Osteocyte (in vitro differentiated cells): ENCODE measurements at places on chromosomes 11 and 22. TPM values are rescaled to one million over a fixed set of nuclear protein-coding genes. Genes with fewer than 3 reads are reported as not detected.

DNA sequence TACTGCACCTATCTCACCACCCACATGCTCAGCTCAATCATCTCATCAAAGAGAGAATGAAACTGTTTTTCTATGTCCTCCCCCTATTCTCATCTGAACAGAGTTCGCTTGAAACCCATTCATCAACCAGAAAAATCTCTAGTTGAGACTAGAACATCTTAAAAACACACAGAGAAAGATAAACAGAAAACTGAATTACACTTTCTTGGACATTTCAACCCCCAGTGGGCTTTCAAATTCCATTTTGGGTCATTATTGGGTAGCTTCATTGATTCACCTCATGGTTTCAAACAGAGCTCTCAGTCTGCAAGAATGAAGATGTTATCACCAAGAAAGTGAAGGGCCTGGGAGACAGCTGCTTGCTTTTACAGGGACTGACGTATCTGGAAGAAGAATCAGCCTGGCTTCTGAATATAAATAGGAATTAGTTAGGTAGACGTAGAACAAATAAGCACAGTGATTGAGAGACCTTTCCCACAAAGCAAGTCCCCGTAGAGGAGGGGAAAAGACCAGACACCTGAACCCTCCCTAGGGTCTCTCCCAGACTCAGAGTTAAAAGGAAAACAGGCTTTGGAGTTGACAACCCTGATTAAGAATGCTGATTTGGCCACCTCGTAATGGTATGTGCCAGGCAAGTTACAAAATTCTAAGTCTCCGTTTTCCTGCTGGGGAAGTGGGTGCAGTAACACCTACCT lies 155.7 kb downstream of the BBOX1 start:
- H3K4me1 ChIP-seq, result peaks cover 4% of the 10 kb centered on the region
- peaks cover 3% of the 10 kb centered on the region for H3K36me3 ChIP-seq
- no peaks in the 10 kb centered on the region for H3K27me3 ChIP-seq
- H3K27ac ChIP-seq, result no peak overlapping the region
- H3K4me3 ChIP-seq, result no peak overlapping the region
- no peak for DNase-seq

GRCh38 chr11:94315664-94316063 lies 11.3 kb downstream of the IZUMO1R start:
- H3K4me3 ChIP-seq, result no peak overlapping the region
- H3K27ac ChIP-seq, result no peak overlapping the region
- no peak for DNase-seq
- peaks cover 6% of the 10 kb centered on the region for H3K27me3 ChIP-seq

GAL3ST1 gene
- 0.21 and 0.46 TPM in 2 replicates for total RNA-seq

DNA sequence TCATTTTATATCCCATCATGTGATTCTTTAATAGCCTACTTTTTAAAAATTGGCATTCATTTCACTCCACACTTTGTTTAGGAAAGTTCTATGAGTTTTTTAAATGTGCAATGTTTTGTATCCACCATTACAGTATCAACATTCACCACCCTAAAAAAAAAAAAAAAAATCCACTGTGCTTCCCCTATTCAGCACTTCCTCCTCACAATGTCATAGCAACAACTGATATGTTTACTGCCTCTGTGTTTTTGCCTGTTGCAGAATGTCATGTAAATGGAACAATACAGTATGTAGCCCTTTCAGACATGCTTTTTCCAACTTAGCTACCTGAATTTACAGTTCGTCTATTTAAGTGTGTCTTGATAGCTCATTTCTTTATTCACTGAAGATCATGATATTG lies 754.2 kb downstream of the FAM181B start:
- H3K4me3 ChIP-seq, result no peak overlapping the region
- no peak overlapping the region for H3K27ac ChIP-seq
- H3K27me3 ChIP-seq, result no peaks in the 10 kb centered on the region

POLDIP3 gene
- total RNA-seq, result 77.8 and 77.9 TPM in 2 replicates

DNA sequence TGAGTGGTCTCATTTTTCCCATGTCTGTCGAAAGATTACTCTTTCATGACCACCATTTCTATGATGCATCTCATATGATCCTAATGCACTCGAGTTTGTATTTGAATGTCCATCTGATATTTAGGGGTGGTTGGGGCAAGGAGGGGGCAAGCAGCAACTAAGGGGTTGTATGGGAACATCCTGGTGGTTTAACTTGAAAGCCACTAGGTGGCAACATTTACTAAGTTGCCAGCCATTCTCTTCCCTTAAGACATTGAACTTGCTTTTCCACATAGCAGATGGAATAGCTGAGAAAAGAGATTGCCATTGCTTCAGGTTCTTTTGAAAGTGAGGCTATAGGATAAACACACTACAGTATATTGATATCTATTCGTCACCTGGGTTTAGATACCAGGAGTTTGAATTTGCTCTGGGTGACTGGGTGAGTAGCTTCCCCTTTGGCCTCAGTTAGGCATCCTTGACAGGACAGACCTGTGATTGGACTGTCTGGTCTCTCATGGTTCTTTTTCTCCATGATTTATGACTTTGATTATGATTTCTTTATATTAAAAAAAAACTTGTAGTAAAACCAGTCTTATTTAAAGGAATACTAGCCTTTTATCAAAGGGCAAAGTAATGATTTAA lies 32.4 kb downstream of the NF2 start:
- H3K36me3 ChIP-seq, result peaks cover 14% of the 10 kb centered on the region
- H3K4me3 ChIP-seq, result no peak overlapping the region
- DNase-seq, result no peak

NDUFA6 gene
- total RNA-seq, result 58.5 and 69.2 TPM in 2 replicates
